ENCODE measurements at places on chromosomes 2 and 18. TPM values are rescaled to one million over a fixed set of nuclear protein-coding genes. Genes with fewer than 3 reads are reported as not detected.

GRCh38 chr2:12442476-12442847, 274.3 kb upstream of the TRIB2 start:
- peak; percentile 53 for DNase-seq

DNA sequence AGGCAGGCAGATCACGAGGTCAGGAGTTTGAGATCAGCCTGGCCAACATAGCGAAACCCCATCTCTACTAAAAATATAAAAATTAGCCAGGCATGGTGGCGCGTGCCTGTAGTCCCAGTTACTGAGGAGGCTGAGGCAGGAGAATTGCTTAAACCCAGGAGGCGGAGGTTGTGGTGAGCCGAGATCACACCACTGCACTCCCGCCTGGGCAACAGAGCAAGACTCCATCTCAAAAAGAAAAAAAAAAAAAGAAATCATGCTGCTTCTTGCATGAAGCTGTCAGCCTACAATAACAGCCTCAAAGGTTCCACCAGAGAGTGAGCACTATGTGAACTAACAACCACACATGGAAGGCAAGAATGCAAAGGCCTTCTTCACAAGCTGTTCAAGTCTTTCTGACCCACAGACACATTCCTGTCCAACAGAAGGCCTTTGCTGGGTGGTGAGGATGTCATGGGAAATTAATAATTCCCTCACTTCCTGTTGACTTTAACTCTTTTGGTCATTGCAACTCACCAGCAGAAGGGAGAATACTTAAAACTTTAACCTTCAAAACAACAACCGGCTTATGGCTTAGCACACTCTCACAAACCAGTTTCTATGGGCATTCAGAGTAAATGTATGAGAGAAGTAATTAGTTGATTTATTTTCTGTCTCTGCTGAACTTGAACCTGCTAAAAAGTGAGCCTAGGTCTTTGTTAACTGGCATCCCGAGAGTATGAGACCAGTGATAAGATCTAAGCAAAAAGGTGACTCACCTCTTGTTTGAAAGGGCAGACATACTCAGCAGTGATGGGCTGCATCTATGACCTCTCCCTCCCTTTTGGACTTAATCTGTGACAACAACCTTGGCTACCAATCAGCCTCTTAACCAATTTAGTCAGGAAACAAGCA, 11.8 kb downstream of the PLEKHM3 start:
- DNase-seq = peak; percentile 74

- DNase-seq = no peak
These were observed 42.8 kb upstream of the BAZ2B start for GRCh38 chr2:159658881-159659873.

DNA sequence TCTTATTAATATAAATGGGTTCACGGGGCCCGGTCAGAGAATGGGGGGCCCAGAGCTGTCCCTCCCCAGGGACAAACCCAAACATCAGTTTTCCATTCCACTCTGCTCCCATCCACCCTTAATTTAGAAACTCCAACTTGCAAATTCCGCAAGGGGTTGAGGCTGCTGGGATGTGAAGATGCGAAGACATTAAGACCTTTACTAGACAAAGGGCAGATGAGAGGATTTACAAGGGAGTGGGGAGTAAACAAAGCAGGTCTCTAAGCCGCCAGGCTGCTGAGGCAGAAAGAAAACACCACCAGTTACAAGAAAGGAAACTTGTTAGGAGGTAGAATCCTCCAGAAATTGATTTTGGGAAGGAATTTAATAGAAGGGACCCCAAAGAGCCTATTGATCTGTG, 33.1 kb downstream of the MARCO start:
- no peak for DNase-seq

DNA sequence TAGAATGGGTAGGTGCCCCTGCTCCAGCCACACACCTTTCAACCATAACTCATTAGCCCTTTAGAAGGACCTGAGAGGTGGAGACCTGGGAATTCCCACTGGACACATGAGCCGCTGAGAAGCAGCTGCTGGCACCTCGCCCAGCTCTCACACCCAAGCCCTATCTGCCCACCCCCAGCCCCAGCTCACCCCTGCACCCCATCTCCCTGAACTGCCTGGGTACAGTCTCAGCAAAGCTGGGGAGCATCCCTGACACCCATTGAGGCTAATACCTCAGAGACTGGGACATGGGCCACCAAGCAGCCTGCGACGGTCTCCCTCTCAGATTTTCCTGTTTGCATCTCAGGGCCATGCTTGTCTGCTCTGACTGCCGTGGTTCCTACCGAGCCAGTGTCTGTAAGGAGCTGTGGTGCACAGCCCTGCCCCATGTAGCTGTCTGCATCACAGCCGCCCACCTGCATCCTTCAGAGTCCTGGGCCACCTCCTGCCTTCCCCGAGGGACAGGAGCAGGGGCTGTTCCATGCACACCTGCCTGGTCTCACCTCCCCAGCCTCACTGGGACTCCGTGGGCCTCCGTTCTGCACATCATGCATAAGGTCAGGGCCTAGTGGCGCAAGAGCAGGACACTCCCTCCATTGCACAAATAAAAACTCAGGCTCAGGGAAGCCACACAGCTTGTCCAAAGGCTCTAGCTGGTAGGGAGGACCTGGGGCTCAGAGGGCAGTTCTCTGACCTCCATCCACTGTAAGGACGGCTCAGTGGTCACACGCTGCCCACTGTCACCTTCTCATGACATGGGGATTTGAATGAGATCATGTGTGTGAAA, 90.0 kb downstream of the SEPTIN10 start:
- DNase-seq = no peak

DNA sequence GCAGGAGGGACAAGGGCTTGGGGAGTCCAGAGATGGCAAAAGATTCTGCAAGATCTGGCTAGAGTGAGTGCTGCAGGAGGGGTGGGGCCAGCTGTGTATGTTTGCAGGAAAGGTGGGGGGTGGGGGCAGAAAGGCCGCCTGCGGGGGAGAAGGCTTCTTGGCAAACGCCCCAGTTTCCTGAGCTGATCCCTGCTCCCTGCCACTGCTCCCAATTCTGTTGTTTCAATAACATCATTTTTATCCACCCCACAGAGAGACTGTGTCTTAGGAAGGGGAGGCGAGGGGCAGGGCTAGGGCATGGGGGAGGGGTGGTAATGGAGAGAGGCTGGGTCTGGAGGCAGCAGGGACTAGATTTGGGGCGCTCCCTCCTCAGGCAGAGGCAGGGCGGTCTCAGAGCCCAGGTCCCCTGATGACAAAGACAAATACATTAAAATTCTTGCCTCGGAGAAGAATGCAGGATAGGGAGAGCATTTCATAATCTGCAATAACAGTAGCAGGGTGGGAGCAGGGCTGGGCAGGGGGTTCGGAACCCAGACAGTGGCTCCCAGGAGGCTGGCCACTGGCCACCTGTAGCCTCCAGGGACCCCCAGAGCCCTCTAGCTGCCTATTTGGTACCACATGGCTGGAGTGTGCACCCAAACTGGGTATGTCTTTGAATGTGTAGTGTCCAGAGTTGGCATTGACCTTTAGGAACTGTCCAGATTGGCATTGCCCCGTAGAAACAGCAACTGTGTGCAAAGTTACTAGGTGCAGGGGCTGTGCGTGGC, 2.1 kb upstream of the WNT6 start:
- peak; percentile 56 for DNase-seq

DNA sequence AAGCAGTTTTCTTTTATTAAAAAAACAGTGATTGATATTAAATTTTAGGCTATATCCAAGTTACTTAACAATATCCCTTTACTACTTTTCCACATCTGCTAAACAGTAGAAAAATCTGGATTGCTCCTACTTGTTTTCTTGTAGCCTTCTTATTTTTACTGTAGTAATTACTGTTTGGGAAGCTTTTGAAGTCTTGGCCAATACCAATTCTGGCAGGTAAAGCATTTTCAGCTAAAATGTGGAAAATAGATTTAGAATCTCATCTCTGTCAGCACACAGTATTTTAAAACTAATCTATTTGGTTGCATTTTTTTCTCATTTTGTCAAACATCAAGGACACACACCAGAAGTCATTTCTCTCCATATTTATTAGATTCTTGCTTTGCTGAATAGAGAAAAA, 1485.7 kb upstream of the PIK3C3 start:
- DNase-seq = no peak

REG3A gene
- not detected for total RNA-seq

Data from RPMI7951 (cell line).